ENCODE measurements at places on chromosomes 7 and 10.

DNA sequence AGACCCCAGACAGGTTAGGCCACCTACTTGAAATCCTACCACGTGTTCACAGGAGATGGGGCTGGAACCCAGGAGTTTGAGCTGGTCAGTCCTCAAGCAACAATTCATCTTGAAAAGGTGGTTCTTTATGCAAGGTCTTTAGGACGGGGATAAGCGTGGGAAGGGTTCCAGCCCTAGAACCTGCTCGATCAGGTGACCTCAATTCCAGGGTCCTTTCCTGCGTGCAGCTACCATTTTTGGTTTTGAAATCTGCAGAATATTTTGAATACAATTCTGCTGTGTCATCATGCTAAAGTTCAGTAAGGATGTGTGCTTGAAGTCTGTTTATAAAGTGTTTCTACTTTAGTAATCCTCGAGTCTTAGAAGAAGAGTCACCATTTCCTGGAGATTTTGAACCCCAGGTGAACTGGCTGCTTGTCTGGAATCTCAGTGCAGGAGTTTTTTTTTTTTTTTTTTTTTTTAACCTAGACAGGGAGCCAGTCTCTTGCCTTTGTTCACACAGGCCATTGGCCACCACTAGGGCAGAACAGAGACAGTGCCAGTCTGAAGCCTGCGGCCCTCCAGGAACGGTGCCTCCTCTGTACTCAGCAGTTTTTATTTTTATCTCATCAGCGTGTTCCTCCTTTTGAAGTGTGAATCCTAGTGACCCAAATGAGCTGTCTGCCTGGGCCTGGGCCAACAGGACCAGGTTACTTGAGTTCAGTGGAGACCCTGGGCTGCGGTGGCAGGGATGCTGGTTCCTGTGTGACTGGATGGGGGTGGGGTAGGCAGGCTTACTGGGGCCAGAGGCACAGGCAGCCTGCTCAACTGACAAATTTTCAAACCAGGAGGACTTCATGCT is 54.6 kb downstream of the EEPD1 start:
- DNase-seq: peak; percentile 26

DNA sequence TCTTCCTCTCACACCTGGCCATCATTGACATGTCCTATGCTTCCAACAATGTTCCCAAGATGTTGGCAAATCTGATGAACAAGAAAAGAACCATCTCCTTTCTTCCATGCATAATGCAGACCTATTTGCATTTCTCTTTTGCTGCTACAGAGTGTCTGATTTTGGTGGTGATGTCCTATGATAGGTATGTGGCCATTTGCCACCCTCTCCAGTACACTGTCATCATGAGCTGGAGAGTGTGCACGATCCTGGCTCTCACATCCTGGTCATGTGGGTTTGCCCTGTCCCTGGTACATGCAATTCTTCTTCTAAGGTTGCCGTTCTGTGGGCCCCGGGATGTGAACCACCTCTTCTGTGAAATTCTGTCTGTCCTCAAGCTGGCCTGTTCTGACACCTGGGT is 19.2 kb downstream of the OR2A14 start:
- DNase-seq: no peak

DNA sequence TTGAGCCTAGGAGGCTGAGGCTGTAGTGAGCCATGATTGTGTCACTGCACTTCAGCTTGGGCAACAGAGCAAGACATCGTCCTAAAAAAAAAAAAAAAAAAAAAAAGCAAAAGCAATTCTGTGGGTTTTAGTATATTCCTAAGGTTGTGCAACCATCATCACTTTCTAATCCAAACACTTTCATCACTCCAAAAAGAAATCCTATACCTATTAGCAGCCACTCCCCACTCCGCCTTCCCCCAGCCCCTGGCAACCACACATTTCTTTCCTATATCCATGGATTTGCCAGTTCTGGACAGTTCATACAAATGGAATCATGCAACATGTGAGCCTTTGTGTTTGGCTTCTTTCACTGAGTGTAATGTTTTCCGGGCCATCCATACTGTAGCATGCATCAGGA is 20.4 kb downstream of the ZAN start:
- DNase-seq: peak; percentile 30

DNA sequence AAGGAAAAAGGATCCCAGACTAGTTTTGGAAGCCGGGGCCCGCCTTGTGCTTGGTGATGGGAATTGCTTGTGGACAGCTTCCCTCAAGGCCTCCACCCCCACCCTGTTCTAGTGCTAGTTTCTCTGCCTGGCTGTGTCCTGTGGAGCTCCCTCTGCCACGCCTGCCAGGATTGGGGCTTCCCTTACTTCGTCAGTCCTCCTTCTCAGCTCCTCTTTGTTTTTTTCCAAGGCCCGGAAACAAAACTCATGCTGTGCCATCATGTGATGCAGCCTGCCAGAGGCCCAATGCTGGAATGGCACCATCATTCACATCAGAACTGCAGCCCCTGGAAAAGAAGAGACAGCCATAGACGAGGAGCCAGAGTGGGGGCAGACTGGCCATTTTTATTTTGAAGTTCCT is 11.2 kb downstream of the YKT6 start:
- no peak for DNase-seq

DNA sequence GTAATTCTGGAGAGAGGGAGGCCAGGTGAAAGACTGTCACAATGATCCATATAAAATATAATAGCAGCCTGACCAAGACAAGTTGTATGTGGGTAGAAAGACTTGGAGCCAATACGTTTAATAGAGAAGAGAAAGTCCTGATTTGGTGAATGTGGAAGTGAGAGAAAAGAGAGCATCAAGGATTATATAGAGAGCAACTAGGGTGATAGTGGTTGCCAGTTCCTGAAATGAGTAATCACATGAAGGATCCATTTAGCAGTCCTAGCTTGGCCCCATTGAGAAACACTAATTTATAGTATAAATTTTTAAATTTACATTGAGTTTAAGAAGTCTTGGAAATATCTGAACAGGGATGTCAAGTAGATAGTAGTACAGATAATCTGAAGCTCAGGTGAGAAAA is 74.0 kb downstream of the AASS start:
- no peak for DNase-seq
